ENCODE measurements at places on chromosomes 2 and 18.
A peak's percentile ranks its signal among the peaks of the same experiment; 100 is the strongest.

DNA sequence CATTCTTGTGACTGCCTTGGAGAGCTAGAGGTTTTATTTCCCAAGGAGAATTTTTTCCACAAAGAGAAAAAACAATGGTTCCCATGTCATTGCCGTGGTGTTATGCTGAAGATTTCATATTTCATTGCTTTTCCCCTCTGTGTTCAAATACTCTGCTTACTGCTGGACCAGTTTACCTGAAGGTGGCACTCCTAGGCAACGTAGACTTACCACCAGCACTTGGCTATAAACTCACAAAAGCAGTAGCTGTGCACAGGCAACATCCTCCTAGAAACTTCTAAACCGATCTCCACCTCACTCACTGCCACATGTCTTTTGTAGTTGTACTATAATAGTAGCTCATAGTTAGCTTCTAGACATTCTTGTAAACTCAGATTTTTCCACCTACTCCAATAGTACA, 1319.7 kb upstream of the CRIM1 start:
- DNase-seq = no peak

GRCh38 chr2:44566059-44566458, 204.3 kb downstream of the CAMKMT start:
- DNase-seq = no peak

- DNase-seq = no peak
Measured at GRCh38 chr18:50616484-50617048, 56.7 kb downstream of the MAPK4 start.

- DNase-seq = no peak
Measured at GRCh38 chr18:76353500-76353899, 141.5 kb downstream of the ZNF516 start.

DNA sequence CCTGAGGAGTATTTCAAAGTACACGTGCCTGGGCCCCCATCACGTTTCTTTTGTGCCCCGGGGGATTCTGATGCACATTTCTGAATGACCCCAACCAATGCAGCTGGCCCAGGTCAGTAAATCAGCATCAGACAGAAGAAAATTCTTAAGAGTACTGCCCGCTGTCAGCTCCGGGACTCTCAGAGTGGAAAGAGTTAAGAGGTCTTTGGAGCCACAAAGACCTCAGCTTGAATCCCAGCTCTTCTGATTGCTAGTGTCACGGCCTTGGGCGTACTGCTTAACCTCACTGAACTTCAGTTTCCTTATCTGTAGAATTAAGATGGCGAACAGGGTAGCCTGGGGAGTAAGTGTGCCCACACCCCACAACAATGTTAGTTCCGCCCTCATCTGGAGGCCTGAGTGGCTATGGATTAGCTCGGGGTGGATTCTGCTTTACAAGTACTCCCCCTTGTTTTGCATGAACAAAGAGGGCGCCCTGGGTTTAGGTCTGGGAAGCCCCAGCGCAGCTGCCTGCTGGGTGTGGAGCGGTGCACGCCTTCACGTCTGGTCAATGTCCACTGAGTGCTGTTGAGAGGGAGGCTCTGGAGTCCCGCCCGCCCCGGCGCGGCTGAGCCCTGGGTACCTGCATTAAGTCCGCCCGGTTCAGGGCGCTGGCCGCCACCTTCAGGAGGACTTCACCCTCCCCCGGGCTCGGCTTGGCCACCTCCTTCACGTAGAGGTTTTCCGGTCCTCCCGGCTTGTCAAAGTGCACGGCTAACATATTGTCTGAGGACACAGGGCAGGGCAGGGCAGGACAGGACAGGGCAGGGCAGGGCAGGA, 858 bp downstream of the TP53I3 start:
- peak; percentile 79 for DNase-seq

DNA sequence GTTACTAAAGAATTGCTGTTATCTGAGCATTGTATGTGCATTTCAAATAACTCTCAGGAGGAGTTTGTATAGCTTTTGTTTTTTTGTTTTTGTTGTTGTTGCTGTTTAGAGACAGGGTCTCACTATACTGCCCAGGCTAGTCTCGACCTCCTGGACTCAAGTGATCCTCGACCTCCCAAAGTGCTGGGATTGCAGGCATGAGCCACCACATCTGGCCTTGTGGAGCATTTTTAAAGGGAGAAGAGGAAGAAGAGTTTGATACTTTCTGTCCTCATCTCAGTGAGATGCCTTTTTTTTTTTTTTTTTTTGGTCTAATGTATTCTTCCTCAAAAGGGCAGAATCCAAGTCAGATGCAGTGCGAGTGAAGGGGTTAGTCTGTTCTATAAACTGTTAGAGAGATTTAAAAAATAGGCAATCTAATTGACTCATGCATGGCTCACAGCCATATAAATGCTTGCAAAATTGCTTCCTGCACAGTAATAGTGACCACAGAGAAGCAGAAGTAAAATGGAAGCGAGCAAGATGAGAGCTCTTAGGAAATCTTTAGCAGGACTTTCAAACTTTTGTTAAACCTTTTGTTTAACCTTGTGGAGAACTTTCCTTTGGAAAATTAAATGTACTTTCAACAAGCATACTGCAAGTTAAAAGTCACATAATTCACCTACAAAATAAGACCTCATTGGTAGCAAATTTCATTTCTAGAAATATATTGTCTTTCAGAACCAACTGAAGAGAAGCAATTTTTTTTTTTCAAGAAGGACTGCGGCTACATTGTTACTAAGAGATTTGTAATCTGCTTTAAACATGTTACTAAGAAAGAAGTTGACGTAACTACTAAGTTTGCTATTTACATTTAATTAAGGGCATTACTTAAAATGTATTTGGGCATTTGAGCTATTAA, 52.3 kb upstream of the ROCK1 start:
- peak; percentile 93 for DNase-seq

Data from AG10803 (cell line).